ENCODE measurements at places on chromosomes 11 and 22.
A peak's percentile ranks its signal among the peaks of the same experiment; 100 is the strongest.

DNA sequence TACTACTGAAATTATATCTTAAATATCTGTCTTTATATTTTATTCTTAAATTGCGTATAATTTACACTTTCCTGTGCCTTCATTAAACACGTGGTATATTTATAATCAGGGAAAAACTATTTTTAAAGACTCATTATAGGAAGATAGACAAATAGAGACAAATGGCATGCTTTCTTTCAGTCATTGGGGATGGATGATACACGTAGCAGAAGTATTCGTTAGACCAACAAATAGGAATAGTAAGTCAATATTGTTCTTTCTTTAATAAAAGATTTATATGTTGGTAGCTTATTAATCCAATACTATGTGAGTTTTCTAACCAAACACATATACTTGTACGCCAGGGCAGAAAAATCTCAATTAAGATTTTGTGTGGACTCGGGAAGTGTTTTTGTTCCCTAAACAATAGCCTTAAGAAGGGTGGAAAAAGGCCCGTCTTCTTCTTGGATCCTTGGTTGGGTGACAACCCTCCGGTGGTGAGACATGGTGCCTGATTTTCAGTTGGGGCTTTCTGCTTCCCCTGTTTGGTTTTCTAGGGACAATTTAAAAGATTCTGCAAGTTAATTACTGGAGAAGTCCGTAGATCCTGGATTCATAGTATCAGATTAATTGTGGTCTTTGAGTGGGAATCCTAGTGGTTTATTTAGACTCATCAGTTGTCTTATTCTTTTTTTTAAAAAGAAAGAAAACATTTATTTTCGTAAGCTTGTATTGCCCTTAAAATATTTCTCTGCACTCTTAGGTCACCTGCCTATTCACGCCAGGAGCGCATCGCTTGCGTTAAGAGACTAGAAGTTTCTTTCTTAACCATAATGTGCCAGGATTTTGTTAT, 83.5 kb upstream of the WNT7B start:
- DNase-seq = no peak

DNA sequence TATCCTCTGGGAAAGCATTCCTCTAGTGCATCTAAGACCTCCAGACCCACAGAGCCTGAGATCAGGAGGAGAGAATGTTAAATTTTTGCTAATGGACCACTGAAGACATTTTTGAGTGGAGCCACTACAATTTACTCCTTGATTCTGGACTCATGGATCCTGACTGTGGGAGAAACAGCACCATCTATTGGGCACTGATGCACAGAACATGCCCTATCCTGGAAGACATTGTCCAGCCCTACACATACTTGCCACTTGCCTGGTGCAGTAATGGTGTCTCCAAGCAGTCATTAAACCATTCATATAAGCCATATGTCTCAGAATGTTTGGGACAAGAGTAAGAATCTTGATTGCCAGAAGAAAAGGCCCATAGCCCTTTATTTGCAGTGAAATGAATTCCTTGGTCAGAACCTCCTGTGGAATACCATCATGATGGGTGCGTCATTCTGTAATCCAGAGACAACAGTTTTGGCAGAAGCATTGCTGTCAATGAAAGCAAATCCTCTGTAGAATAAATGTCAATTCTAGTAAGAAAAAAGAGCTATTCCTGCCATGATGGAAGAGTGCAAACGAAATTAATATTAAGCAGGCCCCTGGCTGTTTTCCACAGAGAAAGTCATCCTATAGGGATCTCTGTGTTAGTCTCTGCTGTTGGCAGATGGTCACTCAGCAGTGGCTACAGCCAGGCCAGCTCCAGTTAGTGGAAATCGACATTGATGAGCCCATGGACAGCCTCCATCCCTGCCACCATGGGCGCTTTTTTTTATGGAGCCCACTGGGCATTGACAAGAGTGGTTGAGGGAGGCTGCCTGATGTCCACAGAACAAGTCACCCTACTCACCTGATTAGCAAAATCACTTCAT, 43.5 kb downstream of the GGTLC2 start:
- peak; percentile 27 for DNase-seq

- DNase-seq = peak; percentile 68
Observed at GRCh38 chr11:10317776-10318526, 13.1 kb downstream of the ADM start.

- no peak for DNase-seq
Observed at GRCh38 chr11:119742263-119742861, 13.4 kb upstream of the NECTIN1 start.

DNA sequence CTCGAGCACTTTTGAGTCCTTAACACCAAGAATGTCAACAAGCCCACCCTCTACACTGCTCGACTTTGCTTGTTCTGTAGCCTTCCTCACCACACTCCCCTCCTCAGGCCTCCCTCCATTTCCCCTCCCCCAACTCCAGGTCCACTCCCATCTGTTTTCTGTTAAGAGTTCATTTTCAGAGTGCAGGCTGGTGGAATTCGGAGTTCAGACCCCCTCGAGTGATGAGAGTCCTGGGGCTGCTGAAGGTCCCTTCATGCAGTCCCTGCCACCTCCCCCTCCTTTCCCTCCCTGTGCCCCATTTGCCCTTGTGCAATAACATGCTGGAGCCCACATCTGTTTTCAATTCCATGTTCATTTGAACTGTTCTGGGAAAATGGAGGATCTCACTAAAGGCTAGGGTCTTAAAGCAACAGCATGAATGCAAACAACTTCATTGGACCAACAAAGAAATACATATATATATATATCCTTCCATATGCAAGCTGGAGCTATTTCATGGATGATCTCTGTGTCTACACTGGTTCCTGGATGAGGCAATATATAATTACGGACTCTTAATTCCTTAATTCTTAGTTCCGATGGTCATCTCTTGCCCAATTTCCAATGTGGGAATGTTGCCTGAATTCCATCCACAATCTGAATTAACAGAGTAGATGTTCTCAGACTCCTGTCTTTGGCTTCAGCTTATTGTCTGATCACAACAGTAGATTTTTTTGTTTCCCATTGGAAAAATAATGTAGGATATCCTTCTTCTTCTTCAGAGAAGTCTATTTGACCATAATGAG, 340.4 kb downstream of the ETS1 start:
- DNase-seq = no peak

DNA sequence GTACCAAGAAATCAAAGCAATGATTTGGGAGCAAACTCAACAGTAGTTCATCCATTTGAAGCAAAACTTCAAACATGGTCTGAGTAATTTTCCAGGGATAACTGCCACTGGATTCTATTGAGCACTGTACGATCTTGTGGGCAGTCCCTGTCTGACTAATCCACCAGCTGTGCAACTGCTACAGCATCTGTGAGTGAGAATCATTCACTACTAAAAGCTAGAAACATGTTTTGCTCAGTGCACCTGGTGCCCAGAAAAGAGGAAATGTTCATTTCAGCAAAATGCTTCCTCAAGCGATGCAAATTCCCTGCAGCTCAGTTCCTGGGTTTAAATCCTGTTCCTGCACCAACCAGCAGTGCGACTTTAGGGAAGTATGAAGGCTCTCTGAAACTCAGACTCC, 1077.9 kb downstream of the DLG2 start:
- DNase-seq = no peak

DNA sequence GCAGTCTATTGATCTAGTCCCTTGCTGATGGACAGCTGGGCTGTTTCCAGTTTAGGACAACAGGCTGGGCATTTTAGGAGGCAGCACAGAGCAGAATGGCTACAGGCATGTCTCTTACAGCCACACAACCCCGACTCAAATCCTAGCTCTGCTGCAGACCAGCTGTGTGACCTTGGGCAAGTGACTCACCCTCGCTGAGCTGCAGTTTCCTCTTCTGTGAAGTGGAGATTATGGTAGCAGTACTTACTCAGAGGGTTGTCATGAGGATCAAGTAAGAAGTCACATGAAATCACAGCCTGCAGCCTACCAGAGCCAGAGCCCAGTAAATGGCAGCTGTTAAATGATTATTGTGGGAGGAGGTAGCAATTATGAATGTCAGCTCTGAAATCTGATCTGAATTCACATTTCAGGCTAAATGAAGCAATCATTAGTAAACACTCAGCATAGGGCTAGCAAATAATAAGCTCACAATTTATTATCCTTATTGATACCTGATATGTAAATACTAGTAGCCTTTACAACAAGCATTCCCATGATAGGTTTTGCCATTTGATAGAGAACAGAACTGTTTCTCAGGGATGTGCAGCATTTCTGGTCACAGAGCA, 58.9 kb downstream of the MYEOV start:
- DNase-seq = no peak

DNA sequence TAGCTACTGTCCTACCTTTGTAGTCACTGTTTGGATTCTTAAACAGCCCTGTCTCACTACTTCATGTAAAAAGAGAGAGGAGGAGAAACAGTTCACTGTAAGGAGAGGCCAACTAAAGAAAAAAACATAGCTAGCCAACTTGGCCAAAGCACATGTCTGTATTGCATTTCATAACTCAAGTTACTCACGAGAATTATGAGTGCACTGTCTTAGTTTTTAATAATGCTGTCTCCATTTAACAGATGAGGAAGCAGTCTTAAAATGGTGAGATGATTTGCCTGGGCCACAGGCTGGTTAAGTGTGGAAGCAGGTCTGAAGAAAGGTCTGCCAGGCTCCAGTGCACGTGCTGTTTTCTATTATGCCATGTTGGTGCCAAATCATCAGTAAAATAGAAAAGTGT, 104.5 kb downstream of the UVRAG start:
- no peak for DNase-seq

Measured in NCI-H146 (cell line).